ENCODE measurements at places on chromosomes 16 and 17.

DNA sequence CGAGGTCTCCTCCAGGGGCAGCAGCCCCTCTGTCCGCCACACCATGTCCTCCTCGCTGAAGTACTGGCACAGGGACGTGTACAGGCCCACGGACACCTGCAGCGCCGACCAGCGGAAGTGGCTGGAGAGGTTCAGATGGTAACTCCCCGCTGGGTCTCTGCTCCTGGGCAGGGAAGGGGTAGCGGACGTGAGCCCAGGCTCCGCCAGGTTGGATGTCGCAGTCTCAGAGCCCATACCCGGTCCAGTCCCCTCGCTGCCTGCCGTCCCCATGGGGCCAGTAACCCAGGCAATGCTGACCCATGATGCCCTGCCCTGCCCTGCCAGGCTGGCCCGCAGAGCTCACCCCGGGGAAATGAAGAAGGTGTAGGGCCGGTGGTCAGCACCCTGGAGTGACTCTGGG is 33.2 kb downstream of the PKD1 start:
- no peak for DNase-seq

- DNase-seq, result no peak
Measured at GRCh38 chr16:27973678-27974077, 89.8 kb downstream of the GSG1L start.

GRCh38 chr17:42009170-42009569 is 8.1 kb downstream of the DNAJC7 start:
- DNase-seq, result no peak

DNA sequence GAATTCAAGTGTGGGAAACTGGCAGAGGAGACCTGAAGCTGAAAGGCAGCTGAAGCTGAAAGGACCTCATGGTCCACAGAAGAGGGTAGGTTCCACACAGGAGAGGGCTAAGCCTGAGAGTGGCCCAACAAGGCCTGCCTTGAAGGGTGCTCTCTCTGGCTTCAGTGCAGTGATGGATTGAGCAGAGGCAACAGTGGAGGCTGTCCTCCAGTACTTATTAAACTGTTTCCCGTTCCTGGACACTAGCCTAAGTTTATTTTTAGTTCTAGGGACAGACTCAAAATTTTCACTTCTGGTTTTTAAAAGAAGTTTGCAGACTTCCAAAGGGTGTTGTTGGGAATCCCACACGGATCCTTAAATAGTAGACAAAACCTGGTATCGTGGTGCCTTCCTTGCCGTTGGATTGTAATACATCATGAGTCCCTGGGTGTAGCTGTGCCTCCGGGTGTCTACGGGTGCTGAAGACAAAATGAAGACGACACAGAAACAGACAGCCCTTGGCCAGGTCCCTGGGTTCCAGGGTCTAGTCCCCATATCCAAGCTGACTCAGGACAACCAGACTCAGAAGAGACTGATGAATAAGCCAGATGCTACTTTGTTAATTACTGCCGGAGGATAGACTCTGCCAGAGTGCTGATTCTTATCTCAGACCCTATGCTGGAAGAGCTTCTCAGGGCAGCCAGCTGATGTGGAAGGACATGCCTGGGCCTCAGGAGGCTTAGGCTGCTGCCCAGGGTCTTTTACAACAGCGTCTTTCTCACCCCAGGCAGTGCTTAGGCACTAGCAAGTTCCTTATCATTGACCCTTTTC is 7.1 kb upstream of the CMTM4 start:
- DNase-seq, result no peak

DNA sequence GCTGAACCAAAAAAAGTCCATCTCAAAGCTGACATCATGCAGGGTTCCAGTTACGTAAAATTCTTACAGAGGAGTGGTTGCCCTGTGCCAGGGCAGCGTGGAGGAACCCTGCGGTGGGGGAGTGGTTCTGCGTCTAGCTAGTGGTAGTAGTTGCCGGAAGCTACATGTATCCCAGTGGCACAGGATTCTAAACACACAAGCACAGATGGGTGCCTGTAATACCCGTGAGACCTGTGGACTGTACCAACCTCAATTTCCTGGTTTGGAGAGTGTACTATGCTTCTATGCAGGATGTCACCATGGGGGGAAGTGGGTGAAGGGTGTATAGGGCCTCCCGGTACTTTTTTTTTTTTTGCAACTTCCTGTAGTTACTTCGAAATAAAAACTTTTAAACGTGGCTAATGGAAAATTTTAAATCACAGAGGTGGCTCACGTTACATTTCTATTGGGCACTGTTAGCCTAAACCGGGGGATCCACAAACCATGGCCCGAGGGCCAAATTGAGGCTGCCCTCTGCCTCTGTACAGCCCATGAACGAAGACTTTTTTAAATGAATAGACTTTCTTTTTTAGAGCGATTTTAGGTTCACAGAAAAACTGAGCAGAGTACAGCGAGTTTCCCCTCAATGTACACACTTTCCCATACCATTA is 38.5 kb downstream of the TBC1D16 start:
- DNase-seq, result peak; percentile 93

- no peak for DNase-seq
Measured at GRCh38 chr17:67244431-67245072, 444 bp downstream of the HELZ start.

GRCh38 chr16:12829096-12829888 is 25.6 kb upstream of the CPPED1 start:
- no peak for DNase-seq

- peak; percentile 82 for DNase-seq
Measured at GRCh38 chr17:73429440-73430164, 117.8 kb upstream of the CDC42EP4 start.

GRCh38 chr16:85536073-85536410 is 77.1 kb upstream of the GSE1 start:
- no peak for DNase-seq

DNA sequence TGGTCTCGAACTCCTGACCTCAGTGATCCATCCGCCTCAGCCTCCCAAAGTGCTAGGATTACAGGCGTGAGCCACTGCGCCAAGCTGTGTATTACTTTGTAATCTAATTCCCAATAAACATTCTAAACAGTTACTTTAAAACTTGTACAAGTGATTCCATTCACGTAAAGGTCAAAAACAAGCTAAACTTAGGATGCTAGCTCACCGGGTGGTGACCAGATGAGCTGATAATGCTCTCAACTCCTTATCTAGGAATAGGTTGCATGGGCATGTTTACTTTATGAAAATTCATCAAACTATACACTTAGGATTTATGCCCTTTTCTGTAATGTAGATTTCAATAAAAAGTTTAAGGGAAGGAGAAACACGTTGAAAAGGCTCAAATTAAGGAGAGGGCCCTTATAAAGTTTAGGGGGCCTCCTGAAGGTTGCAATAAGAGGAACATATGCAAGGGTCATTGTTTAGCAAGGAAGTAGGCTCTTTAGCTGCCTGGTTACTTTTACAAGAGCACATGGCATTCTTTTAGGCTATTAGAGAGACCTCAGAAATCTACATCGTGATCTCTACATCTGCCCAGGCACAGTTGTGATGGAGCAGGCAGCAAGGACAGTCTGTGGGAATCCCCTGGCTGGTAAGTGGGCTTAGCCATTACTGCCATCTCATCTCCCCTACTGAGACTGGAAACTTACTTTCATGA is 13.3 kb downstream of the CDR2 start:
- DNase-seq, result no peak

GRCh38 chr17:59846394-59847165 is 46.2 kb downstream of the TUBD1 start:
- DNase-seq, result peak; percentile 66

All from CD4-positive, alpha-beta T cell treated with Interleukin-6 at 100 ng/mL for 8 hours (primary cell).